HT-29 (cell line): ENCODE measurements at places on chromosomes 2 and 18. TPM values are rescaled to one million over a fixed set of nuclear protein-coding genes. Genes with fewer than 3 reads are reported as not detected.

Gene REG3G
- not detected in 2 replicates for total RNA-seq

Gene UBXN4
- total RNA-seq: 27.8 and 28.3 TPM in 2 replicates

DNA sequence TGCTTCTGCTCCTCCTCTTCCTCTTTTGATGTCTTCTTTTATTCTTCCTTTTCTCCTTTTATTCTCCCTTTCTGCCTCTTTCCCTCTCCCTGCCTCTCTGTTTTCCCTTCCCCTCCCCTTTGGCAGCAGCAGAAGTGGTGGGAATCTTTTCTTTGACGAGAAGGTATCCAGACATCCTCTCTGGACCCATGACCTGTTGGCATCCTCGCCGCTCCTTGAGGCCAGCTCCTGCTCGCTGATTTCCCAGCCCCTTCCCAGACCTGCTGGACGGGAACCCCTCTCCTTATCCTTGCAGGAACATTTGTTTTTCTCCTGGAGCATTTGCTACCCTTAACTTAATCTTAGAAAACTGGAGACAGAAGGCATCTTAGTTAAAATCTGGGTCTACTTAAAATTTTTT is 130.5 kb downstream of the LPIN1 start:
- DNase-seq: no peak

DNA sequence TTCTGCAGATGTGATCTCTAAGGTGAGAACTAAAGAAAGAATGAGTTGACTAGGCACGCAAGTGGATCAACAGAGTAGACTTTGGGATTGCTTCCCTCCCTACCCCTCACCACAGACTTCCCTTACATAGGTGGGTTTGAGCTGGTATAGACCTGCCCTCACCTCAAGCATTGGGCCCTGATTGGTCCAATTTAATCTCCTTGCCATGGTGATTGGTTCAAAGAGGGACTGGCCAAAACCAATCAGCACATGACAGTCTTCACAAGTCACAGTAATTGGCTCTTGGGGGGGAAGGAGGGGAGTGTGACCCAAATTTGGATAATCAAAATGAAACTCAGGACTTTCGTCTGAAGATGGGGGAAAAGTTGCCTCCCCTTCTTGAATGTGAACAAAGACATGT is 36.6 kb upstream of the LNPK start:
- no peak for DNase-seq

GRCh38 chr18:78738076-78738690 is 241.4 kb upstream of the SALL3 start:
- DNase-seq: no peak
